GM12878 (cell line): ENCODE measurements at places on chromosomes 16 and 17. TPM values are rescaled to one million over a fixed set of nuclear protein-coding genes. Genes with fewer than 3 reads are reported as not detected.

DNA sequence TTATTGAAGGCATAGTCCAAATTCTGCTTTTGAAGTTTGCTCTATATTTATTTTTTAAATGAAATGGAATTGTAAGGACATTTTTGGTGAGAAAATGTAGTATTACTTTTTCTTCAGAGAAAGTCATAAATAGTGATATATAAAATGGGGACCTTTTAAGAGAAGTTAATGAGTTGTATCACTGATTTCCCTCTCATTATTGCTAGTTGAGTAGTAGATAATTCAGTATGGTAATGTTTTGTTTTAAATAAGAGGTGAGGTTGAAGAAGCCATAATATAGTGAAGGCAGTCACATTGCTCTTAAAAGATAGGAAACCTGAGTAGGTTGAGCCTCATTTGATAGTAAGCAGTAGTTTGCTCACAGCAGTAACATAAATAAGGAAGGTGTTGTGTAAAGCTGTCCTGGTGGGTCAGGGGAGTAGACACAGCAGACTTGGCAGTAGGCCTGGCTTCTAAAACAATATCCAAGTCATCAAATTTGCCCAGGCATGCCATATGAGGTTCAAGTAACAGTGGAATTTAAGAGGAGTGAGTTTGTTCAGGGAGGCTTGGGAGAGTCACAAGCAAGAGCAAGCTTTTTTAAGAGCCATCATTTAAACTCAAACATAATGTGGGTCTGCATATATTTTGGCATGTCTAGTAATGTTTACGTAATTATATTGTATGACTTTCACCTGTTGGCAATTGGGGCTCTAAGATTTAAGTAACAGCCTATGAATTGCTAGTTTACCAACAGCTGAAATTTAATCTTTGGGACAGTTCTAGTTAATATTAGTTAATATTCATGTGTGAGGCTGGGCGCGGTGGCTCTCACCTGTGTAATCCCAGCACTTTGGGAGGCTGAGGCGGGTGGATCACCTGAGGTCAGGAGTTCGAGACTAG is 6.5 kb downstream of the NFATC3 start:
- no peak for DNase-seq

GRCh38 chr16:4200781-4201137 is 41.1 kb downstream of the SRL start:
- no peak for DNase-seq

- no peak for DNase-seq
Observed at GRCh38 chr17:44672479-44673093, 16.3 kb downstream of the MEIOC start.

GRCh38 chr16:87068762-87069150 is 248.4 kb downstream of the C16orf95 start:
- no peak for DNase-seq

DNA sequence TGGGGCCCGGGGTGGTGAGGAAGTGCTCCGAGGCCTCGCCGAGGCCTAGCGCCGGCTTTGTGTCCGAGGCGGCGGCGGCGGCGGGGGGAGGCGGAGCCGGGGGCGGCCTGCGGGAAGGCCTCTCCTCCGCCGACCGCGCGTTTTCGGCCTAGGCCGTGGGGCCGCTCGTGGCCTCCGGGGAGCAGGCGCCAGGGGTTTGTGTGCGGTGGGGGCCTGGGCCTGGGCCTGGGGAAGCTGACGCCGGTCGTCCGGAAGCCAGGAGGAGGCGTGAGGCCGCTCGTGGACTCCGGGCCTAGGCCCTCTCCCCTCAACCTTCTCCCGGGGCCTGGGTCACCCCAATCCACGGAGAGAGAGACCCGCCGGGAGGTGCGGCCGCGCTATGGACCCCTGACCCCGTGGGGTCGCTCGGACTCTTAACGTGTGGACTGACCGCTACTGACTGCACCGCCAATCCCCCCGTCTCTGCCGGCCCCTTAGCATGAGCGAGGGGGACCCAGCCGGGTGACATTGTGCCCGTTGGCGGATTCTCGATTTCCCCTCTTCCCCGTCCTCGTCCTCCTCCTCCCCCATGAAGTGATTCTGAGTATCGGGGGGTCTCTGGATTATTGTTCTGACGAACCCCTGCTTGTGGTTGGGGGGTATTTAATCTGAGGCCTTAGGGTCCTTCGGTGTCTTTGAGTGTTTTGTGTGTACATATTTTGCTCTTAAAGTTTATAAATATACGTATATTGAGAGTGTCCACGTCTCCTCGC is 660 bp downstream of the RBBP6 start:
- DNase-seq: no peak

- DNase-seq: peak; percentile 53
Observed at GRCh38 chr17:5011928-5012327, 14.2 kb downstream of the KIF1C start.

DNA sequence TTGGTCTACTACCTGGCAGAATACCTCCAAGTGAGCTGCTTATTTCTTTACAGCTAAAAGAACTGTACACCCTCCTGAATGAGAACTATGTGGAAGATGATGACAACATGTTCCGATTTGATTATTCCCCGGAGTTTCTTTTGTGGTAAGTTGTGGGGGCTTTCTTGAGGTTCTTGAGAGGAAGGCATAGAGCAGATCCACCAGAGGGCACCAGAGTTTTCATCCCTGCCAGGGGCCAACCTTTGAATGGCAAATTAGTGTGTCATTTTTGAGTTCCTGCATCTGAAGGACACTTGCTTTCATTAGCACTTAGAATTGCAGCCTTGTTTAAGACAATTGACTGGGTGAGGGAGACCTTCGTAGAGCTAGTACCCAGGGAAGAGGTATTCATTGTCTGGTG is 35.0 kb downstream of the NMT1 start:
- DNase-seq: no peak

- no peak for DNase-seq
Observed at GRCh38 chr17:62827746-62828485, 19.8 kb upstream of the MARCHF10 start.

DNA sequence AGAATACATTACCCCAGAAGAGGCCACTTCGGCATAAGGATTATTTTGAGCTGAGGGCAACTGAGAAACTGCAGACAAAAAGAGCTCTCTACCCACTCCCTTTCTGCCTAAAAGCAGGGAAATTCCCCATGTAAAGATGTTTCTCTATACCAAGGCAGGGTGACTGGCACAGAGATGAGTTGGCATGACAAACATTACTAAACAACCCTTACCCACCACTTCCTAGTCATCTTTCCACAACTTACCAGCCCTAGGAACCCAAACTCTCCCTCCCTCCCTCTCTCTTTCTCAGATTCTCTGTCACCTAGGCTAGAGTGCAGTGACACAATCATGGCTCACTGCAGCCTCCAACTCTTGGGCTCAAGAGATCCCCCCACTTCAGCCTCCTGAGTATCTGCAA is 68.6 kb downstream of the EMP2 start:
- DNase-seq: no peak

DNA sequence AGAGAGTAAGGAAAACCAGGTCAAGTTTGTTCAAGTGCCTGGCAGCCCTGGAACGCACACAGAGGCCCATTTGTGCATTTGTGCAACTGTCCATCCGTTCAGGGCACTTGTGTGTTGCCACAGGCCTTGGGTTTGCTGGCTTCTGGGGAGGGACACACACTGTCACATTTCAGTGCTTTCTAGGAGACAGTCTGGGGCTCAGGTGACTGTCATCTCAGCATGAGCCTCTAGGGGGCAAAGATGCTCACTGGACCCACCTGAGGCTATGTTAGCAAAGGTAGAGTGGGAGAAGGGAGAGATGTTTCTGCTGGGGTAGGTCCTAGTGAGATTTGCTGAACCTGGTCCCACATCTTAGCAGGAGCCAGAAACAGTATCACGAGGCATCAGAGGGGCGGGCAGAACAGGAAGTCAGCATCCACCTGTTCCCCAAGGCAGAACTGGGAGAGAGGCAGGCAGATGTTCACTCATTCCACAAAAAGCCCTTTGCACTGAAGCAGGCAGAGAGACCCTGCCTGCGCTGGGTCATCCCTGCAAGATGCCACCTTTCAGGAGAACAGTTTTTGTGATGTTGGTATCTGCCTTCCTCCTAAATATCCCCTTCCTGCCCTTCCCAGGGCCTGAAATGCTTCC is 48.5 kb downstream of the RAI1 start:
- no peak for DNase-seq

DNA sequence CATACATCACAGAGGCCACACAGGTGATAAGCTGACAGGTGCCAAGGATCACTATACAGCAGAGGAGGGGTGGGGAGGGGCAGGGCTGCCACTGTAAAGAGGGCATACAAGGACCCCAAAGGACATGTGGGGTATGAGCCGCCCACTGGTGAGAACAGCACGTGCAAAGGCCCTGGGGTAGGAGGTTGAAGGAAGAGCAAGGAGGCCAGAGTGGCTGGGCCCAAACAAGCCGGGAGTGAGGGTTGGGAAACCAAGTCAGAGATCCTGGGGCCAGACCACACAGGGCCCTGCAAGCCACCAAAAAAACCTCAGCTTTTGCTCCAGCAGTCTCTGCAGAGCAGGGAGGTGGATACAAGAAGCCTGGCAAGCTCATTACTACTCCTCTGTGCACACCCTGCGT is 6.5 kb downstream of the NATD1 start:
- no peak for DNase-seq

GRCh38 chr16:60295451-60295850 is 1561.3 kb upstream of the GOT2 start:
- no peak for DNase-seq

- no peak for DNase-seq
Observed at GRCh38 chr17:49551221-49552069, 24.2 kb upstream of the NXPH3 start.

DNA sequence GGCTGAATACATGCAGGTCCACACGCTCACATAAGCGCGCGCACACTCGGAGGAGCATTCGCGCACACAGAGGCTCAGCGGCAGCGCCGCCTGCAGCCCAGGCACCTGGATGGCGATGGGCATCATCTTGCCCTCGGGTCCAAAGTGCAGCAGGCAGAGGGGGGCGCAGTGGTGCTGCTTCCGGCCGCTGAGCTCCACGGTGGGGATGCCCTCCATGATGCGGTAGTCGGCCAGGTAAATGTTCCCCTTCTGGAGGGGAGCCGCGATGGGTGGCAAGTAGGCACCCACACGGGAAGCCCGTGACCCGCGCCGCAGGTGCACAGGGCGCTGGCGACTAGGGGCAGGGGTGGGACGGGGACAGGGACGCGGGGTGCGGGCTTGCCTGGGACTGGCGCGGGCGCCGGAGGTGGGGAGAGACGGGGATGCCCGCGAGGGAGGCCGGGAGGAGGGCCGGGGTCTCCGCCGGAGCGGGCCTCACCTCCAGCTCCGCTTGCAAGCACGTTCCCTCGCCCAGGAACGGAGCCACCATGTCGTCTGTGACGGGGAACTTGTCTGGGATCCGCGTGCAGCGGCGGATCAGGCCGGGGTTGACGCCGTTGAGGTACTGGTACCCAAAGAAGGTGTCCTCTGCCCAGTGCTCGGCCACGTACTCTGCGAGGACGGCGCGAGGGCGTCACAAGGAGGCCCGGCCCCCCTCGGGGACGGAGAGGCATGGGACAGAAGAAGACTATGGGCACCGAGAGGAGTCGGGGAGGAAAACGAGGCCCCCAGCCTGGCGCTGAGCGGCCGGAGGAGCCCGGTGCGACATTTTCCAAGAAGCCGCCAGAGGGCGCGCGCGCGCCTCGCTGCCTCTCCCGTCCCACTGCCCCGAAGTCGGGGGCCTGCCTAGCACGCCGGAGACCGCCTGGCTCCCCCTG is 8.0 kb downstream of the ALOX12B start:
- DNase-seq: no peak

- DNase-seq: no peak
Observed at GRCh38 chr17:5832886-5833285, 237.3 kb upstream of the WSCD1 start.

GRCh38 chr17:49567104-49567521 is 8.6 kb upstream of the NXPH3 start:
- no peak for DNase-seq

GRCh38 chr17:55531053-55531728 is 19.9 kb upstream of the SMIM36 start:
- DNase-seq: no peak

DNA sequence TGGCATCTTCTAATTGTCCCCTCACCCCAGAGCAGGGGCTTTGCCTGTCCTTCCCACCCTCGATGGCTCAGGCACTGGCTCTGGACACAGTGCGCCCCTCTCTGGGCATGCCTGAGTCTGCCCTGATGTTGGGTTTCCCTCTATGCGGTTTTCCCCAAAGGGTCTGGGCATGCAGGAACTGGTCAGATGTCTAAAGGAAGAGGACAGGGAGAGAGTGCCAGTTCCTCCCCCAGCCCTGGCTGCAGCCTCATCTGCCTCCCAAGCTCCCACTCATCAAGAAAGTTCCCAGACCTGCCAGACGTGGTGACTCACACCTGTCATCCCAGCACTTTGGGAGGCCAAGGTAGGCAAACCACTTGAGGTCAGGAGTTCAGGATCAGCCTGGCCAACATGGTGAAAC is 41.3 kb upstream of the PABPN1L start:
- no peak for DNase-seq

GRCh38 chr17:63434951-63435571 is 11.0 kb downstream of the CYB561 start:
- no peak for DNase-seq

- DNase-seq: no peak
Observed at GRCh38 chr16:3756113-3756512, 38.8 kb upstream of the TRAP1 start.

The PRKCB gene
- 20.9 and 22.3 TPM in 2 replicates for polyA plus RNA-seq

The PRSS33 gene
- polyA plus RNA-seq: not detected in 2 replicates

The TBX21 gene
- 0.51 and 1.7 TPM in 2 replicates for polyA plus RNA-seq

The SULT1A2 gene
- not detected in 2 replicates for polyA plus RNA-seq

The WRAP53 gene
- 41.1 and 41.9 TPM in 2 replicates for polyA plus RNA-seq

The SYNRG gene
- 30.7 and 32.6 TPM in 2 replicates for polyA plus RNA-seq

The CMC2 gene
- 211 and 223 TPM in 2 replicates for polyA plus RNA-seq
